ENCODE measurements at places on chromosomes 7 and 10.

GRCh38 chr10:91587710-91588638 lies 44.9 kb downstream of the PPP1R3C start:
- no peak for DNase-seq

GRCh38 chr7:138885383-138886147 lies 87.6 kb upstream of the ATP6V0A4 start:
- DNase-seq, result no peak

- DNase-seq, result no peak
These were observed 380.9 kb downstream of the LRRTM3 start for GRCh38 chr10:67306588-67307205.

DNA sequence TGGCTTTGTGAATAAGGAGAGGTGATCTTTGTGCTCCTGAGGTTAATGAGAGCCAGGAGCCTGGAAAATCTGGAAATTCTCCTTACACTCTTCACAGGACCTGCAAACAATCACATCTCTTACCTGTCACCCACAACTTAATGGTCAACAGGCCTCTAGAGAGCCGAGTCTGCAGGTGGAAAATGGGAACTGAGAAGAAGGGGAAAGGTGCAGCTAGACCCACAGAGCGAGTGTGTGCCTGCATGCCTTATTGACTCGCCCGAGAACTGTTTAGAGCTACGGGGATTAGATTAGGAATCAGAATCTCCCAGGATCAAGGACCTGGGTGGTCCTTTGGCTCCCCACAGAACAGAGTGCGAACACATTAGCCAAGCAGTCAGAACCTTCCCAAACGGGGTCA lies 329.6 kb downstream of the PTEN start:
- no peak for DNase-seq

GRCh38 chr10:50937230-50937907 lies 51.9 kb upstream of the A1CF start:
- DNase-seq, result no peak

GRCh38 chr10:12056748-12057147 lies 12.0 kb upstream of the DHTKD1 start:
- no peak for DNase-seq

DNA sequence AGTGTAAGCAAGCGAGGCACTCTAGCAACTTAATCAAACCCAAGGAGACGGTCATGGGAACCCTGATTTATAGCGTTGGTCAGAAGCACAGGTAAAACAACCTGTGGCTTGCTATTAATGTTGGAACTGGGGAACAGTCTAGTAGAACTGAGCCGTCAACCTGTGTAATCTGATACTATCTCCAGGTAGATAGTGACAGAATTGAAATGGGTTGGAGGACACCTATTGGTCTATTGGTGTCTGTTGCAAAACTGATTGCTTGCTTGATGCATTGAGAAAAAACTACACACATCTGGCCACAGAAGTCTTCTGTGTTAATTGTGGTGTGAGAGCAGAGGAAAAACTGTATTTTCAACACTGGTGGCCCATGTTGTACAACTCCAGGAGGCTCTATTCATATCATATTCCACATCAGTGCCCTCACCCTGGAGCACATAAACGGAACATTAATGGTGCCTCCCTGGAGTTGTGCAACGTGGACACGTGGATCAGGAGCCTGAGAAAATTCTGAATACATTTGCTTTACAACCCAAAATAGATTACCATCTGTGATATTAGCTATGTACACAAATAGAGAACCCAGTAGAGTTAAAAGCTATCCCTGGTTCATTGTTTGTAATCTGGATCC lies 112.2 kb downstream of the MYO3A start:
- DNase-seq, result no peak

GRCh38 chr7:134532180-134532953 lies 5.0 kb downstream of the AKR1B10 start:
- no peak for DNase-seq

DNA sequence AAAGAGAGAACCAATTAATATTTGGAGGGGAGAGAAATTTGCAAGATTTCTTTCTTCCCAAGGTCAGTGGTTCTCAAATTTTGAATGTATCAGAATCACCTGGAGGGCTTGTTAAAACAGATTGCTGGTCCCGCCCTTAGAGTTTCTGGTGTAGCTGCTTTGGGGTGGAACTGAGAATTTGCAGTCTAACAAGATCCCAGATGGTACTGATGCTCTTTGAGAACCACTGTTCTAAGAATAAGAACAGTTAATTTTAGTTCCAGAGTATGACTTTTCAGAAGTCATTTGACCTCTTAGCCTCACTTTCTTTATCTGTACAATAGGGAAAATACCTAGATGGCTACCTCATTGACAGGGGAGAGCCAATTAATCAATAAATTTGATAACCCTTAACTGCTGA lies 161.6 kb downstream of the PRKG1 start:
- no peak for DNase-seq

DNA sequence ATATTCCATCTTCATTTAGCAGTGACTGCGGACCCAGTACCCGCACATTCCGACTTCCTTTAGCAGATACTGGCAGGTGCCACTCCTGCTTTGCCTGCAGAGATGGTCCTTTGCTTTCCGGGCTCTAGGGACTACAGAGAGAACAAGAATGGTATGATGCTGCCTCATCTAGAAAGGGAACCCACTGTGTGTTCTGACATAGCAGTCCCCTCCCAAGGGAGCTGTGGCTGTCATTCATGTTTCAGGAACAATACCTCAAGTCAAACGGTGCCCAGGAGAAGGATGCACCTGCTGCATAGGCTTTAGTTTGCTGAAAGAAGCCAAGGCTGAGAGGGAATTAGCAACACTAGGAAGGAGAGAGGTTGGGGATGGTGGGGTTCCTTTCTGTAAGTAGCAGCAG lies 15.9 kb upstream of the TMEM72 start:
- DNase-seq, result no peak

DNA sequence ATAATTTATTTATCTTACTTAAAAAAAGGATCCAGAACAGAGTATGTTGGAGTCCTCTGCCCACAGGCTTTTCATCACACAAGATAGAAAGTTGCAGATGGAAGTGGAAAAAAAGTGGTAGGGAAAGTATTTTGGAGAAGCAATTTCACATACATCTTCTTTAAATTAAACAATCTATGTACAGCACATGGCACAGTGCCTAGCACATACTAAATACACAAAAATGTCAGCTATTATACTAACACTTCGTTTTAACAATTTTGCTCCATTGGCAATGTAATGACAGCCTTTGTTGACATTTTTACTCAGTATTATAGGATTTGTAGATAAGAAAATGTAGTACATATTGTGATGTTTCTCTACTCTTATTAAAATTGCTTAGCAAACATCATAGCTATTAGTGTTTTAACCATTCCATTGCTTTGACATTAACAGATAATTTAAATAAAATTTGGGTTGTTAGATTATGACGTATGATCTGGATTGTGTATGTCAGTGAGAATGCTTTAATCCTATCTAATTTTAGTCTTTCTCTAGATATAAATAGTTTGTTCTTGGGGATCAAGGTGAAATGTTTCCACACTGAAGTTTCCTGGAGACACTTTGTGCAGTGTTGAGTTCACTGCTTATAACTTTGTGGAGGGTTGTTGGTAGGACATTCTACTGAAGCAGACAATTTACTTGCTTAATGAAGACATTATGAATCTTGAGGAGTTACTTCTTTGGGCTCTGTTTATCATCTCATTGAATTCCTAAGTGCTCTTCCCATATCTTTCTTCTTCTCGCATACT lies 202.8 kb upstream of the DKK1 start:
- no peak for DNase-seq

DNA sequence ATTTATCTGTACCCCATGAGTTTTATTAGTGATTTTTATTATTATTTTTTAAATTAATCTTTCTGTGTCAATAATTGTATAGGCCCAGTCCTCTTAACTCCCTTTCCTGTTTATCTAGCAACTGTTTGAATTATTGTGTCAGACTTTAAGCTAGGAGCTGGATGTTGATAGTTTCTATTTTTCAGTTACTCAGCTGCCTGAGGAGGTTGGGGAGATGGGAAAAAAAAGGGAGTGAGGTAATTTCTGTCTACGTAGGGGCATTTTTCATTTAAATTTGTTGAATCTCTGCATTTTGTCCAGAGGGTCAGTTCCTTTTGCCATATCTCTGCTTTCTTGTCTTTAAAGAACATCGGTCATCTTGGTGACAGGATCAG lies 5.0 kb upstream of the ZNF518A start:
- no peak for DNase-seq

DNA sequence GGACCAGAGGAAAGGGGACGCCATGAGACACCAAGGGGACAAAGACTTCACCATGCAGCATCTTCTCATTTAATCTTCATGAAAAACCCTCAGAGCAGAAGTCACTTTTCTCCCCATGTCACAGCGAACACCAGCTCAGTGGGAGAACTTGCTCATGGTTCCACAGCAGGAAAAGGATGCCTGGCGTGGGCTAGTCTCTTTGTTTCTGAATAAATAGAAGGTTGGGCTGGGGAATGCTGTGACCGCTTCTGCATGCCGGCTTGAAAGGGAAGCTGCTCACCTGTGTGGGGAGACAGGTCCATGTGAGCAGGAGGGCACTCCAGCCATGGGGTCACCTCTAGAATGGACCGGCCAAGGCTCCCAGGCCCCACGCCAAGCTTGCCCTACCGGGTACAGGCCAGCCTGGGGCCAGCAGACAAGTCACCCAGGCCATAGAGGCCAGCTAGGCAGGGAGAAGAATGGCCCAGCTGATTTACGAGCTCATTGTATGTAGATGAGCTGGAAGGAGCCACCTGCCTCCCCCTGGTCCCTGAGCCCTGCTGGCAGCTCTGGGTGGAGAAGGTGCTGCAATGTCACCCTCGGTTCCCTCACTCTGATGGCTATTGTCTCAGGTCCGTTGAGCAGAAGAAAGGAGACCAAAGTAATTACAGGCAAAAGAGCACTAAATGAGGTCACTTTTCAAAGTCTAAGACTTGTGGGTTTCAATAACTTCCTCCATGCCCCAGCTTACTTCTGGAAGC lies 82.0 kb upstream of the PDZD8 start:
- no peak for DNase-seq

DNA sequence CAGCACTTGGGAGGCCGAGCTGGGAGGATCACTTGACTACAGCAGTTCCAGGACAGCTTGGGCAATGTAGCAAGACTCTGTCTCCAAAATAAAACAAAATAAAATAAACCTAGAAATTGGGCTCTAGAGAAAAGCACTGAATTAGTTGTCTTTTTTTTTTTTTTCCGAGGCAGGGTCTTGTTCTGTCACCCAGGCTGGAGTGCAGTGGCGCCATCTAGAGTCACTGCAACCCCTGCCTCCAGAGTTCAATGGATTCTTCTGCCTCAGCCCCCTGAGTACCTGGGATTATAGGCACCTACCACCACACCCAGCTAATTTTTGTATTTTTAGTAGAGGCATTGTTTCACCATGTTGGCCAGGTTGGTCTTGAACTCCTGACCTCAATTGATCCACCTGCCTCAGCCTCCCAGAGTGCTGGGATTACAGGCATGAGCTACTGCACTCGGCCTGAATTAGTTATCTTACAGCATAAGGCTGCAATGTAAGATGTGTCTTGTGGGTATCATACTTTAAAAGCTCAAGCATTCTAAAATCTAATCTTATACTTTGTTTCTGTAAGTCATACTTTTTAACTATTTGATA lies 12.8 kb downstream of the MEIG1 start:
- no peak for DNase-seq

DNA sequence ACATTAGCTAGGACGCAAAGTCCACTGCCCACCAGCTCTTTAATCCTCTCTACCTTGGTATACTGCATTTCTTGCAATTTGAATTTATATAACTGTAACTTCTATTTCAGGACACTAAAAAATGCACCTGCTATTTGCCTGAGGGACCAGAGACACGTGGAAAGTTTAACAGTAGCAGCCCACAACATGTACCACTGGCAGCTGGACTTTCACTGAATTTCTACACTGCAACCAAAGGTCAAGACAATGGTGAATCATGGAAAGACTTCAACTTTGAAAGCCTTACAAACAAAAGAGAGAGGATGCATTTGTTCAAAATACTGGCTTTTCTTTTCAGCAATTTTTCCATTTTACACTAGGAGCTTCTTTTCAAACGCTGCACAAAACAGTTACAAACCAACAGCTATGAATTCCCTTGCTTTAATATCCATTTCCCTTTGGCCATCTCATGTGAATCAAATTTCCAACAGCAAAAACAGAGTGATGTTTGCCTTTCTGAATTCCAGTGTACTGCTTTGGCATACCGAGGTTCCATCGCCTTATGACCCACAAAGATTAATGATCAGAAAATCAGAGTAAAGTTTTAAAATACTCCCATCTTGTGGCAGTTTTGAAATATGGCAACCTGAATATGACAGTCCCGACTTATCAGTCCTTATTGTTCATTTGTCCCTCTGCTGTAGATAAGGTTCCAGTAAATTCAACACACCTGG lies 29.9 kb upstream of the HNRNPH3 start:
- no peak for DNase-seq

GRCh38 chr7:30977222-30977621 lies 13.5 kb downstream of the GHRHR start:
- no peak for DNase-seq

DNA sequence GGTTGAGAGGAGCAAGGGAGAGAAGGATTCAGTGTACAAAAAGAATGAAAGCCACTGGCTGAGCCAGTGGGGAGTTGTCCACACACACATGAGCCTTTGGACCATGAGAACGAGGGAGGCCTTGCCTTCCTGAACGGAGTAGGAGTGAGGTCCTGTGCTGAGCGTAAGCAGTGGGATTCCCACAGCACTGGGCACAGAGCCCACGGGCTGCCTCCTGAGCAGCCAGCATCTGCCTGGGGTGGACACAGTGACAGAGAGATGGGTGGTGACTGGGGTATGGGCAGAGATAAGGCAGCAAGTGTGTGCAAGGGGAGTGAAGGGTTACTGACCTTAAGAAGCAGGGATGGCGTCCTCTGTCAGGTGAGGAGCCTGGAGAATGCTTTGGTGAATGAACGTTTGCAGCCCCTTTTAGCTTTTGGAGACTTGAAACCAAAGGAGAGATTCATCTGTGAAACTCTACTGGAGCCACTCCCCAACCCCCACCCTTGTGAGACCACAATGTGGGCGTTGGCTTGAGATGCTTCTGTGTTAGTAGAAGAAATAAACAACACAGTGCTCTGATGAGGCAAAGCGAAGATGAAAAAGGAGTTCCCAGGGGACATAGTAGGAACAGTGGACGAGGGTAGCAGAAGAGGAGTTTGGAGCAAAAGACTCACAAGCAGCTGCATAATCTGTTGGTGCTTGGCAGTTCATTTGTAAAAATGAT lies 56.5 kb downstream of the FIGNL1 start:
- DNase-seq, result no peak

GRCh38 chr7:92750946-92751345 lies 85.4 kb downstream of the CDK6 start:
- no peak for DNase-seq

DNA sequence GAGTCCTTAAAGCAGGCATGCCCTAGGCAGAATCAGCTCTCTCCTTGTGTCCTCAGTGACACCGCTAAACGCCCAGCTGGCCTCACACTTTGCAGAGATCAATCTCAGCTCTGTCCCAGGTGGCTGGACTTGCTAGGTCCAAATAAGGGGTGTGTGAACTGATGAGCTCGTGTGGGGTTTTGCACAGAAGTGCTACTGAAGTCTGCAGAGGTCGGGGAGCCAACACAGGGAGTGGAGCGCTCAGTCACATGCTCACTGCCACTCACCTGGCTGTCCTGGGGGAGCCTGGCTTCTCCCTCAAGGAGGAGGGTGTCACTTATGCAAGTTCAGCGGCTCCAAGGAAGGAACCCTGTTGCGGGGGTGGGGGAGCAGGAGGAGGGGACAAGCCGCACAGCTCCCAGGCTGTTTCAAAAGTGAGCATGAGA lies 2.0 kb downstream of the ELN start:
- DNase-seq, result no peak
